NCI-H1105 treated with DMSO at 0.1 percent for 48 hours (cell line): ENCODE measurements at places on chromosomes 3 and 15.

DNA sequence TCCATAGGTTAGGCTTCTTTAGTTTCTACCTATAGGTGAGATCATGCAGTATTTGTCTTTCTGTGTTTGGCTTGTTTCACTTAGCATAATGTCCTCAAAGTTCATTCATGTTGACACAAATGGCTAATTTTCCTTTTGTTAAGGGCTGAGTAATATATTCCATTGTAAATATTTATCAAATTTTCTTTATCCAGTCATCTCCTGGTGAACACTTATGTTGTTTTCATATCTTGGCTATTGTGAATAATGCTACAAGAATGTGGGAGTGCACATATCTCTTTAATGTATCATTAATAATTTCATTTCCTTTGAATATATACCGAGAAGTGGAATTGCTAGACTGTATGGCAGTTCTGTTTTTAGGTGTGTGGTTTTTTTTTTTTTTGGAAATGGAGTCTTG lies 250.9 kb upstream of the SEMA6D start:
- no peak for DNase-seq

DNA sequence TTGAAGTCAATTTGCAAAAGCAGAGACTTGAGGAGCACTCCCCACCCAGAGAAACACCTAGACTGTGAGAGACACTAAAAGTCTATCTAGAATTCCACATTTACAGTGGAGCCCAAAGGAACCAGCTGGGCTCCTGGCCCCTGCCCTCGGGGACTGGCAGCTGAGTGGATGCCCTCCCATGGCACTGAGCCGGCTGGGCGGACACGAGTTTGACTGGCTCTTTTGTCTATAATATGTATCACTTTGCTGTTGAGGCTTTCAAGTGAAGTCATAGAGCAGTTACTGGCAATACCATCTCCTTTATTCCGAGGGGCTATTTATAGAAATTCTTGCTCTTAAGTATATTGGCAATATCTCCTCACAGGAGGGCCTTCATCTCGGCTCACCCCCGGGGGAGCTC lies 65.8 kb upstream of the TNFAIP8L3 start:
- DNase-seq: no peak

DNA sequence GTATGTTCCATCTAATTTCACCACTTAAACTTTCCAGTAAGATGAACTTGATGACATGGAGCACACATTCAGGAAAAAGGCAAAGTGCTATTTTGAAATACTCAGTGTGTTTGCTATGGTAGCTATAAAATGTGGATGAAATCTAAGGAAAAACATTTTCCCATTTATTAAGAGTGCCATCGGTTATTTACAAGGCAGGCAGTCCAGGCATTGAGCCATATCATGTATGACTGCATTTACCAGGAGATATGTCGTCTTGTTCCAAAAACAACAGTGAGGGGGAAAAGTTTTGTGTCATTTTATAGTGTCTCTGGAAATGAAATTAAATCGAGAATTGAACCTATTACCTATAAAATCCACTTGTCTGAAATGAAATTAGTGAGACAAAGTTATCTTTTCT lies 13.7 kb downstream of the ANXA2 start:
- no peak for DNase-seq

- no peak for DNase-seq
Measured at GRCh38 chr3:128064962-128065361, 12.7 kb downstream of the SEC61A1 start.

DNA sequence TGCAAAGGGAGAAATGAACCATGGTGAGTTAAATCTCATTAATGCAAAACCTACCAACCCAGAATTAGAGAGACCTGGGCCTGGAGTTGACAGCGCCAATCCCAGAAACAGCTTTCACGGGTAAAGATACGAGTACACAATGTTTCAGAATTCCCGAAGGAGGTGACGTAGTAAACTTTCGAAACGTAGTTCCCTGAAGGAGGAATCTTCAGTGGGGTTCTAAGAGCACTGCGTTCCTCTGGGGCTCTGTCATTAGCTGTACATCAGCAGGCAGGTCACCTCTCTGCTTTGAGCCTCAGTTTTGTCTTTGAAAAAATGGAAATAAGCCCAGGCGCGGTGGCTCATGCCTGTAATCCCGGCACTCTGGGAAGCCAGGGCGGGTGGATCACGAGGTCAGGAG lies 152.3 kb downstream of the XXYLT1 start:
- no peak for DNase-seq

GRCh38 chr15:72201391-72201921 lies 3.9 kb upstream of the GRAMD2A start:
- no peak for DNase-seq

GRCh38 chr15:48400086-48400485 lies 68.9 kb downstream of the DUT start:
- no peak for DNase-seq
